Endothelial cell of umbilical vein (primary cell): ENCODE measurements at places on chromosomes 7 and 10. TPM values are rescaled to one million over a fixed set of nuclear protein-coding genes. Genes with fewer than 3 reads are reported as not detected.

The CDK14 gene
- total RNA-seq = 34.2 and 41.5 TPM in 2 replicates

GRCh38 chr7:17770710-17771375 lies 169.5 kb downstream of the SNX13 start:
- DNase-seq = no peak

- DNase-seq = no peak
Measured at GRCh38 chr7:31788883-31789680, 102.1 kb downstream of the PPP1R17 start.

DNA sequence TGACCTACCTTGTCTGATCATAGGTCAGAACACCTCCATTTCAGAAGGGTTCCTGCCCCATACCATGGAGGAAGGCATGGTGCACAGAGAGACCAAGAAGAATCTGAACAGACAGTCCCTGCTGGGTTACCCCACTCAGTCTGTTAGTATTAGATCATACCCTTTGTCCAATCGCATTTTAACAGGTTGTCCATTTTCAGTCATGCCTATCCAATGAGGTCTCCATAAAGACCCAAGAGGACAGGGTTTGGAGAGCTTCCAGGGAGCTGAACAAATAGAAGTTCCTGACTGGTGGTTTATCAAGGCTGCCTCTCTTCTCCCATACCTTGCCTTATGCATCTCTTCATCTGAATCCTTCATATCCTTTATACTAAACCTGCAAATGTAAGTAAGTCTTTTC lies 21.2 kb upstream of the SLC16A12 start:
- no peak for DNase-seq

- DNase-seq = peak; percentile 69
Measured at GRCh38 chr7:131861620-131862346, 305.4 kb upstream of the PODXL start.
